ENCODE measurements at places on chromosomes 12 and 14. TPM values are rescaled to one million over a fixed set of nuclear protein-coding genes. Genes with fewer than 3 reads are reported as not detected.

GRCh38 chr14:67982711-67983608, 163.4 kb downstream of the RAD51B start:
- DNase-seq: no peak

Gene FOXG1
- not detected for polyA plus RNA-seq

Gene SLC10A1
- not detected for polyA plus RNA-seq

Gene NAP1L1
- 164 TPM for polyA plus RNA-seq

Gene POLE2
- 1.3 TPM for polyA plus RNA-seq

- DNase-seq: no peak
Measured at GRCh38 chr12:32198555-32198954, 91.9 kb downstream of the BICD1 start.

- no peak for DNase-seq
Measured at GRCh38 chr14:87613881-87614280, 379.1 kb downstream of the GALC start.

Gene DPY19L2
- 171 TPM for polyA plus RNA-seq

DNA sequence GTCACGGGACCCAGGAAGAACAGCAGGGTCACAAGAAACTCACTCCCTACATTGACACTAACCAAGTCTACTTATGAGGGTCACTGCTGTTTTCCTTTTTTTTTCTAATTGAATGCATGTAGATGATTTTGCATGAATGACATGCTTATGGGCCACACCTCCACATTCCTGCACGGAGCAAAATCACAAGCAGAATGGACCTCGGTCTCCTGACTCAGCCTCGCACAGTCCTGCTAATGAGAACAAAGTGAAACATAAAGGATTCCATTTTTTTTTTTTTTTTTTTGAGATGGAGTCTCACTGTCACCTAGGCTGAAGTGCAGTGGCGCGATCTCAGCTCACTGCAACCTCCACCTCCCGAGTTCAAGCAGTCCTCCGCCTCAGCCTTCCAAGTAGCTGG, 12.3 kb downstream of the SCARB1 start:
- DNase-seq: no peak

GRCh38 chr14:46250113-46250703, 401.4 kb downstream of the RPL10L start:
- DNase-seq: no peak

- DNase-seq: no peak
Measured at GRCh38 chr14:82987502-82988124, 1454.0 kb upstream of the SEL1L start.

DNA sequence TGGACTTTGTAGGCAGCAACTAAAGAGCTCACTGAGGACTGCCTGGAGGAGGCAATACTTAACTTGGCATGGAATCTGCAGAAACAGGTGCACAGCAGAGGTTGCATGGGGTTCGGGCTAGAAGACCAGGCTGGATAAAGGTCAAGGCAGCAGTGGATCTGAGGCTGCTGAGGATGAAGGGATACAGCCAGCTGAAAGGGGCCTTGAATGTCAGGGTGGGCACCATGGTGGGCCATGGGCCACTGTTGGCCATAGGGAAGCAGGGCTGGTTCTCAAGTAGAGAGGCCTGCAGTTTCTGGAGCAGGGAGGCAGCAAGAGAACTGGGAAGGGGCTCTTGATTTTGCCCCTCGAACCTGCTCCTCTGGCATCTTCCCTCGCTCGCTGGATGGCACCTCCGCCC, 55.5 kb downstream of the C14orf132 start:
- DNase-seq: no peak

- DNase-seq: no peak
Measured at GRCh38 chr12:44389038-44389437, 487.1 kb downstream of the NELL2 start.

DNA sequence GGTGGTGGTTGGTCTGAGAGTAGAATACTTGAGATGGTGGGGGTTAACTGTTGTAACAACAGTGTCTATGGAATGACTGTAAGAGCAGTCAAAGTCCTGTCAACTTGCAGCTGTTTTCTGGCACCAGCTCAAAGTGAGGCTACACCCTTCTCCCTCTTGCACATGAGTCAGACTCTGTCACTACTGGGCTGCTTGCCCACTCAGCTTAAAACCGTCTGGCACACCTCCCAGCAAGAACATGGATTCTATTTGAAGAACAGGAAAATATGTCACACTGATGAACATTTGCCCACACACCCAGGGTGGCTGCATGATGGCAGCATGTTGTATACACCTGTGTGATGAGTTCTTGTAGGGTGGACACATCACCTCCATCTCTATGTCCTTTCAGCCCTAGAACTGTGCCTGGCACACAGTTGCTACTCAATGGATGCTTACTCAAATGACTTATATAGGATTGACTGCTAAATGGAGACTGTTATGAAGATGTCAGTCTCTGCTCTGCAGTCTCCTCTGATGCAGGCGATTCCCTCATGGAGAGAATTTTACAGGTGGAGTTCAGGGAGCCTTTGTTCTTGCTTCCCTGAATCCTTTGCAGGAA, 19.3 kb upstream of the SERPINA6 start:
- peak; percentile 89 for DNase-seq
